ENCODE measurements at places on chromosomes 11 and 22.
A peak's percentile ranks its signal among the peaks of the same experiment; 100 is the strongest.

DNA sequence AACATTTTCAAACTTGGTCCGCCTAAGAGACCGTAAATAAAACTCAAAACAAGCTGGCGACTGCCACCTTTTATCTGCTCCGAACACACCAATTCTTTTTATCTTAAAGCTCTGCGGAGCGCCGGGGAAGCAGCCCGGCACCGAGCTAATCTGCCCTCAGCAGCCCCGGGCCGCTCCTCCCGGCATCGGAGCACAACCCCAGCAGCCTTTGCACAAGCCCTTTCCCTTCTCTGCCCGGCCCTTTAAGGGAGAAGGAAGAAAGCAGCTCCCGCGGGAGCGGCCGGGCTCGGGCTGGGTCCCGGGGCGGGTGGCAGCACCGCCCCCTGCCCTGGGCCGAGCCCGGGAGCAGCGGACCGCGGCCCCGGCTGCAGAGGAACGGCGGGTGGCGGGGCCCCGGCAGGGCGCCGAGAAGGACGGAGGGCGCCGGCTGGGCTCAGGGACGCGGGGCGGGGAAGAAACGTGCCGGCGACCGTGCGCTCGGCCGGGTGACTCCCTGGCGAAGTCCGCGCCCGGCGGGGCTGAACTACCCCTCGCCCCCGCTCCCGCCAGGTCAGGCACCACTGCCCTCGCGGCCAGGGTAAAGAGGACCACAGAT is 133.6 kb upstream of the C11orf58 start:
- no peak for DNase-seq

GRCh38 chr11:67265633-67266448 is 432 bp upstream of the GRK2 start:
- DNase-seq, result no peak

DNA sequence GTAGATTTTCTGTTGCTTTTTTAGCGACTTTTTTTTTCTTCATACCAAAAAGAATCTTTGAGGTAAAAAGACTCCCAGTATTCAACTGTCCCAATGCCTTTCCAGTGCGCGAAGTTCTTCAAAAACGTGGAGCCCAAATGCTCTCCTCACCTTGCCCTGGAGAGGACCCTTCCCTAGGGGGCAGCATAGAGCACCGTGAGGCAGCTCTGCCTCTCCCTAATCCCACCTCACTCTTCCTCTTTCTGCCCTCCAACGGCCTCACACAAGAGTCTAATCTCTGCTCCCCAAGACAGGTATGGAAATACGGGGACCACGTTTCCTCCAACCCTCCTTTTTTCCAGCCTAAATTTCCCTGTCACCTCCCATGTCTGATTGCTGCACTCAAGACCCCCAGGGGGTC is 117.5 kb upstream of the ALX4 start:
- no peak for DNase-seq

DNA sequence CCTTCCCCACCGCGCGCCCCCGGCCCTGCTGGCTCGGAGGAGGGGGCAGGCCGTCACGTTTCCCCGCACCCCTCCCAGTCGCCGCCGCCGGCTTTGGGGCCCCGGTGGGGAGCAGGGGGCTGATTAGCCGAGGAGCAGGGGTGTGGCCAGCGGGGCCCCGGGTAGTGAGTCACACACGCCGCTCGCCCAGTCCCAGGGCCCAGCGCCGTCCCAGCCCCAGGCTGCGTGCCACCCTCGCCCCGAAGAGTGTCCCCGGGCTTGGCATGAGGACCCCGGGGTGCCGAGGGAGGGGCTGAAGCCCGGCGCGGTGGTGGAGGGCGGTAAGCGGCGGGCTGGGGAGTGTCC is 34.4 kb downstream of the PRDM11 start:
- DNase-seq, result no peak

GRCh38 chr11:44319170-44319551 is 9.2 kb upstream of the ALX4 start:
- no peak for DNase-seq

- no peak for DNase-seq
Measured at GRCh38 chr22:28544431-28544868, 135.2 kb downstream of the TTC28 start.

DNA sequence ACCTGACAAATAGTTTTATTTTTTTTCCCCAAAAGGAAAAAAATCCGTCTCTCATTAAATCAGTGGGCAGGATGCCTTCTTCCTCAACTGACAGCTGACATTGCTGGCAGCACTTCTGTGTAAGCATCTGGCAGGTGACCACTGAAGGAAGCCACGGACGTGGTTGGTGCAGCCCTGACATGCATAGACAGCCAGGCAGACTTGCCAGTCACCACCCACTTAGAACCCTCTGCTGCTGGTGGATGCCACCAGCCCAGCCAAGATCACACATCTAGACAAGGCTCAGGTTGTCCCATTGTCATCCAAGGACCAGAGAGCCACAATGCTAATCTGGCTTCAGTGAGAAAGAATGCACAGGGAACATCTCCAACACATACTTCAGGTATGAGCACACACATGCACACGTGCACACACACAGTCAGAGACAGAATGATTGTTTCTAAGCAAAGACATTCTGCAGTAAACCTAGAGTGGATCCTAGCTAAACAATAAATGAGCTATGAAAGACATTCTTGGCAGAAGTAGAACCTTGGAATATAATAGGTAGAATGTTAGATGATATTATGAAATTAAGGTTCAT is 49.8 kb upstream of the BMAL1 start:
- no peak for DNase-seq

DNA sequence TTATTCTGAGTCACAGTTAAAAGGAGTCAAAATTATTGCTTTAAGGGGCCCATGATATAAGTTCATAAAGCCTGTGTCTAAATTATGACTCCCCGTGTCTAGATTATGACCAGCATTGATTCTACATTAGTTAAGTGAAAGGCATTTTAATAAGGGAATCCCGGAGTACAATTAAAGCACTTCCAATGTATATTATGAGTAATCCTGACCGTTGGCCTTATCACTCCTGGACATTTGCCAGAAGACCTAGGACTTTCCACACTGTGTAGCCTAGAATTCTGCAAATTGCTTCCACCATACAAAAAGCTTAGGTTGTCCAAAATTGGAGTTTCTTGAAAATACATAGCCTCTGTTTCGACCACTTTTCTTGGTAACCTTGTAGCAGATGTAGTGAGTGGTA is 1292.6 kb downstream of the LRRC4C start:
- DNase-seq, result no peak

DNA sequence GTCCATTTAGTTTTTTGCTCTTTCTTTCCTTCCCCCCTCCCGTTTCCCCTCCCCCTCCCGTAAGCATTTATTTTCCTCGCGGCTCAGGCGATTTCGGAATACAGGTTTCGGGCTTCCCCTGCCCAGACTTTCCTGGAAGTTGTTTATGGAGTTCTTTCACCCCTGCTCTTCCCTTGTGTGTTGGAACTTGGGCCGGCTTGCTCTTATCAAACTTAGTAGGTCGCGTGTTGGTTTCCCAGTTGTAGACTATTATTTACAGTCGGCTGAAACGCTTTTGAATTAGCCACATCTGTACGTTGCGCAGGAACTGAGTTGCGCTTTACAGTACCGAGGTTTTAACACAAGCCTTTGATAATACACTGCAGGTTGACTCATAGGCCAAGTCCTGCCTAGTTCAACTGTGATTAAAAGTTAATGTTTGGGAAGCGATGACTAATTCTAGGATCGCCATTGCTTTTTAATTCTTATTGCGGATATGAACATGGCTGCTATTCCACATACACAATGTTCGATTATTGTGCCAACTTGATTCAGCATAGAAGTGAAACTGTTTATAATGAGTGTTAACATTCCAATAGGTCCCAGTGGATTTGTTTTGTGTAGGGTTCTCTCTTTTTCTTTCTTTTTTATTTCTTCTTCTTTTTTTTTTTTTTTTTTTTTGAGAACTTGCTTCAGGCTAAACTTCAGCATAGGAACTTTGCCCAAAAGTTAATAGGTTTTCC is 1.7 kb downstream of the YAP1 start:
- no peak for DNase-seq

DNA sequence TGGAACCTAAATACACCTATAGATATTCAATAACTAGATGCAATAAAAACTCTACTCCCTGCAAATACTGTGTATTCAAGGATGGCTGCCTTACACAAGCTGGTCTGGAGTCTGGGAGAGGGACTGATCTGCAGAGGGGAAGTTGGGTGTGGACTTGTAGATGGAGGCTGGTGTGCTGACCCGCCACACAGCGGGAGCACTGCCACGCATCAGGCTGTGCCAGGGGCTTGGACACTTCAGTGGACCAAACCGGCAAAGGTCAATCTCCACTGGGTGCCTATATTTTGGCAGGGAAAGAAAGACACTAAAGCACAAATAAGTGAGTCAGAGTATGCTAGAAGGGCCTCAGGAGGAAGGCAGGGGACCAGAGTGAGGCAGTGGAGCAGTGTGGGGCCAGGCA is 2.1 kb upstream of the SHANK3 start:
- DNase-seq, result no peak

- DNase-seq, result peak; percentile 96
Measured at GRCh38 chr11:59776210-59777066, 21.3 kb downstream of the STX3 start.

GRCh38 chr11:107472966-107473365 is 15.3 kb upstream of the CWF19L2 start:
- DNase-seq, result no peak

DNA sequence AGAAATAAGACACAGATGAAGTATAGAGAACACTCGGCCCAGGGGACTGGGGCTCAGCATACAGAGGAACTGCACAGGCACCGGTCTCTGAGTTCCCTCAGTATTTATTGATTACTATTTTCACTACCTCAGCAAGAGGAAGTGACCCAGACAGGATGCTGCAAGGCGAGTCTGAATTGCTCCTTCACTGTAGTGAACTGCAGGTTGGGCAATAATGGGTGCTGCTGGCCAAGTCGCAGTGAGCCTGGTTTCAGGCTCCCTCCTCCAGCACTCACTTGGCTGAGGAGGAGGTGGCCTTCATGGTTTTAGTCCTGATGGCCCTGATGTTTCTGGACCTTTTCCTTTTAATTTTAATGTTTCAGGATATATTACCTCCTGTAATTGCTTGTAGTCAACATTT is 10.4 kb downstream of the OR52K2 start:
- no peak for DNase-seq

- no peak for DNase-seq
Measured at GRCh38 chr11:73818846-73819245, 31.2 kb downstream of the MRPL48 start.

DNA sequence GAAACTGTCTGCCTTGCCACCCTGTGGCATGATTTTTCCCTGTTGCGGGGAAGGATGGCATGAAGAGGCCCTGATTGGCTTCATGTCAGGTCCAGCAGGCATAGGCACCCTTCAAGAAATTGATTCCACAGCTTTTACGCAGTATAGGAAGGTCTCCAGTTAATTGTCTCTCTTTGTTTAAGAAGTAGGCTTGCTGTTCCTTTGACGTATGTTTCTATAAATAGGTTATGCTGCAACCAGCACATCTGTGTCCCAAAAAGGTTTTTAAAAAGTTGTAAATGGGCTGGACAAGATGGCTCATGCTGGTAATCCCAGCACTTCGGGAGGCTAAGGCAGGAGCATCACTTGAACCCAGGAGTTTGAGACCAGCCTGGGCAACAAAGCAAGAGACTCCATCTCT is 62.6 kb downstream of the CD6 start:
- no peak for DNase-seq

GRCh38 chr11:134024420-134025081 is 44.3 kb upstream of the JAM3 start:
- no peak for DNase-seq

DNA sequence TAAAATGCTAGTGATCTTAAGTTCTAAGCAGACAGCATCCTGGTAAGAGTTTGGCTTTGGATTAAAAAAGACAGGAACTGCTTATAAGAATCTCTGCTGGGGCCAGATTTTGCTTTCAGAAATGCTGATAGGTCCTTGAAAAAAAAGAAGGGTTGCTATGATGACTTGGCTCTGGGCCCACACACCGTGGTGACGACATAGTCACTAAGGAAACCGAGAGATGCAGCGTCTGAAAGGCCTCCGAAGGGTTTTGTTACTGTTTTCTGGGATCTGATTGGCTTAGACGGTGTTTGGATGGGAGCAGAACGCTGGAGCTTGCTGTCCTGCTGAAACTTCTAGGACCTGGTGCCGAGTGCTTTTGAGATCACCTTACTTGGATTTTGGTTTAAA is 8.4 kb downstream of the FAM118A start:
- no peak for DNase-seq

- no peak for DNase-seq
Measured at GRCh38 chr11:61142424-61142823, 18.8 kb downstream of the VPS37C start.

DNA sequence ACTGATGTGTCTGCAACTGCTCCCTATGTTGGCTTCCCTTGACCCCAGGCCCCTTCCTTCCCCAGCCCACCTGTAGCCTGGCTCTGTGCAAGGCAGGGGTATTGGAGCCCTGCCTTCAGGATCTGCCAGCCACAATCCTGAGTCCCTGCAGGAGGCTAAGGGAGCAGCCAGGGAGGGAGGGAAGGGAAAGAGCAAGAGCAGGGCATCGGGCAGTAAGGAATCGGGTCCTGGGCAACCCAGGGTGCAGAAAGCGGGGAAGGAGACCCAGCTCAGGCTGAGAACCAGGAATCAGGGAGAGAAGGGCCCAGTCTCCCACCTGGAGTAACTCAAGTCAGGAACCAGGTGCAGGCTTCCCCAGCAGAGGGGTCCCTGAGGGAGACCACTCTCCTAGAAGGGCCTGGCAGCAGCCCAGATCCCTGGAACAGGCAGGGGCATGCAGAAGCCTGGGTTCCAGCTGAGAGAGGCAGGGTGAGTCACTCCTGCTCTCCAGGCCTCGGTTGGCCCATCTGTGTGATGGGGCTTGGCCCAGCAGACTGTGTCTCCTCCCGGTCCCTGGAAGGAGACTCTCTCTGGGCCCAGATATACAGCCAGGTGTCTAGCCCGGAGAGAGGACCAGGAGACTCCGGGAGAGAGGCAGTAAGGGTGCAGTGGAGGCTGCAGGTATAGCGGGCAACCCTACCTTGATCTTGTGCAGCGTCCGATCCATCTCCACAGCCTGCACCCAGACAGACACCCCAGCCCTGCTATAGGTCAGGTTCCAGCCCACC is 13.4 kb downstream of the STARD10 start:
- DNase-seq, result no peak

- DNase-seq, result no peak
Measured at GRCh38 chr11:130999992-131000770, 83.9 kb upstream of the SNX19 start.

DNA sequence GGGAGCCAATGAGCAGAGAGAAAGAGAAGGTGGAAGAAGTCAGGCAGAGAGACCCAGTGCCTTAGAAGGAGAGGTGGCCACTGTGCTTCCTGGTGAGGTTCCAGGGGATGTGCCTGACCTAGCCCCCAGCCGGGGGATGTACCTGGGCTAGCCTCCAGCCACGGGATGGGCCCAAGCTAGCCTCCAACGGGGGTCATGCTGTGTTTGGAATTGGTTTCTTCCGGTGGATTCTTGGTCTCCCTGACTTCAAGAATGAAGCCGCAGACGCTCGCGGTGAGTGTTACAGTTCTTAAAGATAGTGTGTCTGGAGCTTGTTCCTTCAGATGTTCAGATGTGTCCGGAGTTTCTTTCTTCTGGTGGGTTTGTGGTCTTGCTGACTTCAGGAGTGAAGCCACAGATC is 6.9 kb upstream of the SMIM38 start:
- no peak for DNase-seq

All from LNCaP clone FGC (cell line).